ENCODE measurements at places on chromosomes 16 and 17. TPM values are rescaled to one million over a fixed set of nuclear protein-coding genes. Genes with fewer than 3 reads are reported as not detected.

- no peaks in the 10 kb centered on the region for H3K36me3 ChIP-seq
- no peak for DNase-seq
- H3K27ac ChIP-seq = no peak overlapping the region
- no peaks in the 10 kb centered on the region for H3K4me1 ChIP-seq
These were observed 59.0 kb downstream of the MSI2 start for GRCh38 chr17:57315061-57316015.

GRCh38 chr16:70758786-70759185 is 42.2 kb downstream of the VAC14 start:
- peaks cover 1% of the 10 kb centered on the region for H3K4me1 ChIP-seq
- no peaks in the 10 kb centered on the region for H3K27me3 ChIP-seq

DNA sequence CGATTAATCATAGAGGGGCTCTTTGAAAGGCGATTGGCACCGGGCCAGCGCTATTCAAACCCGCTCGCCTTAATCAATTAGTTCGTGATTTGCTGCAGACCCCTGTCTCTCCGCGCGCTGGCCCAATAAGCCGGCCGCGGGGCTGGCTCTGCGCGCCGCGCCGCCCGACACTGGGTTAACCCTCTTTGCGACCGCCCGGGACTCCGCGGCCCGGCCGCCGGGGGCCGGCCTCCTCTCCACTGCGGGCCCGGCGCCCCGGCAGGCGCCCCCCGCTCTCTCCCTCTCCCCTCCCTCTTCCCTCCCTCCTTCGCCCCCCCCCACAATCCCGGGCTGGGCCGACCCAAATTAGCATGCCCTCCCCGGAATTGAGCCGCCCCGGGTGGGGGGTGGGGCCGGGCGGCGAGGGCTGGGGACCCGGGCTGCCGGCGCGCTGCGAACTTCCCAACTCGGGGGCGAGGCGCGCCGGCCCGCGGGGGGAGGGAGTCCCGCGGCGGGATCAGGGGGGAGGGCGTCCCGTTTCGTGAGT is 428 bp upstream of the SALL1 start:
- peaks cover 12% of the 10 kb centered on the region for H3K27me3 ChIP-seq
- H3K4me1 ChIP-seq = peaks cover 42% of the 10 kb centered on the region
- H3K36me3 ChIP-seq = no peaks in the 10 kb centered on the region
- H3K27ac ChIP-seq = no peak overlapping the region

GRCh38 chr16:23031508-23032098 is 117.6 kb downstream of the USP31 start:
- no peak overlapping the region for H3K27ac ChIP-seq
- no peaks in the 10 kb centered on the region for H3K36me3 ChIP-seq
- no peak overlapping the region for H3K4me3 ChIP-seq
- H3K27me3 ChIP-seq = no peaks in the 10 kb centered on the region

DNA sequence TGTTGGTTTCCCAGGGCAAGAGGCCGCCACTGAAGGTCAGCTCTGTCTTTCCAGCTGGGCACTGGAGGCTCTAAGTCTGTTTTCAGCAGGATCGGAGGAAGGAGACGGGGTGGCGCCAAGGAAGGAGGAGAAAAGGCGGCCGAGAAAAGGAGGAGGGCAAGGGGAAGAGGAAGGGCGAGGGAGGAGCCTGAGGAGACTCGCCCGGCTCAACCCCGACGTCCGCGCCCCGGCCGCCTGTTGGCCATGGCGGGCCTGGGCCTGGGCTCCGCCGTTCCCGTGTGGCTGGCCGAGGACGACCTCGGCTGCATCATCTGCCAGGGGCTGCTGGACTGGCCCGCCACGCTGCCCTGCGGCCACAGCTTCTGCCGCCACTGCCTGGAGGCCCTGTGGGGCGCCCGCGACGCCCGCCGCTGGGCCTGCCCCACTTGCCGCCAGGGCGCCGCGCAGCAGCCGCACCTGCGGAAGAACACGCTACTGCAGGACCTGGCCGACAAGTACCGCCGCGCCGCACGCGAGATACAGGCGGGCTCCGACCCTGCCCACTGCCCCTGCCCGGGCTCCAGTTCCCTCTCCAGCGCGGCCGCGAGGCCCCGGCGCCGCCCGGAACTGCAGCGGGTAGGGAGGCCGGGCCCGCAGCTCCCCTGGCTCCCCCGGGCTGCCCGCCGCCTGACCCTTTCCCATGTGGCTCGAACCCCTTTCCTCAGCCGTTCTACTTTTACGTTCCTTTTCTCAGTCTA is at the start of gene RNF135:
RNF135 (plus strand) TSS at position 209 of the 737 bp plus-strand sequence; CDS start at position 244, 35 bp downstream.
- H3K4me1 ChIP-seq = peaks cover 23% of the 10 kb centered on the region
- peak within 1 kb of the TSS; percentile 89 for H3K4me3 ChIP-seq
- DNase-seq = peak; percentile 89
- no peaks in the 10 kb centered on the region for H3K27me3 ChIP-seq
- no peaks in the 10 kb centered on the region for H3K36me3 ChIP-seq
- H3K27ac ChIP-seq = peak within 1 kb of the TSS; percentile 97

- no peak for DNase-seq
- H3K36me3 ChIP-seq = no peaks in the 10 kb centered on the region
- no peak overlapping the region for H3K4me3 ChIP-seq
- peaks cover 10% of the 10 kb centered on the region for H3K4me1 ChIP-seq
- no peaks in the 10 kb centered on the region for H3K27me3 ChIP-seq
- H3K27ac ChIP-seq = peak overlapping the region; percentile 80
These were observed 630 bp downstream of the MILR1 start for GRCh38 chr17:64449545-64449944.

DNA sequence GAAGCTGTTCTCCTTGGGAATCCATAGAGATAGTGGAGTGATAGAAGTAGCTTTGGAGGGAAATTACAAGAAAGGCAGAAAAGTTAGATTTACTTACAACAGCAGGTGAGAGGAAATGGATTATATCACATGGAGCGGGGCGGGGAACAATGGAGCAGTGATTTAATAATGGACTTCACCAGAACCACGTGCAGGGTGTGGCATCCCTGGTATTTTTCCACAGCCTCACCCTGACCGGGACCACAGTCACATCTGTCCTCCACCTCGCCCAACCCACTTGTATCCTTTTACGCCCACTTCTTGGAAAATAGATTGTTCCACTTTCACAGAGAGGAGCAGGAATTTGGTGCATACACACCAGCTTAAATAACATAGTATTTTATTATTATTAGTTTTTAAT is 15.9 kb upstream of the CYB5B start:
- no peak for DNase-seq
- H3K36me3 ChIP-seq = no peaks in the 10 kb centered on the region
- peaks cover 3% of the 10 kb centered on the region for H3K4me1 ChIP-seq
- no peak overlapping the region for H3K27ac ChIP-seq
- no peaks in the 10 kb centered on the region for H3K27me3 ChIP-seq

DNA sequence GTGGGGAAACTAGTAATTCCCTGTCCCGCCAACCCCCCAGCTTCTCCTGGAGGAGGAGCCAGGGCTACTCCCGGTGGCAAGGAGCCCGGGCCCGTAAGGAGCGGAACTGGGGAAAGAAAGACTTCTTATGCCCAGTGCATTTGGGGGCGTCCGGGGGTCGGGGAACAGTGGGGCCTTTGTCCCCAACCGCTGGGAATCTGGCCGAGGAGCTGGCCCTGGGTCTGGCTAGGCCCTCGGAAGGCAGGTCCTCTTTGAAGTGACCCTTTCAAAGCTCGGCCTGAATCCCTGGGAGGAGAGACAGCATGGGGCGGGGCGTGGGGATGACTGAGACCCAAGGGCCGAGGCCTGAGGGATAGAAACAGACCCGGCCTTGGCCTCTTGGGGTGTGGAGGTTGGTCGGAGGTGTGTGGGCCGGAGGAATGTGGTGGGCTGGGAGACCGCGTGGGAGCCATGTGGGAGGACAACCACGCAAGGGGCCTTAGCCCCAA is 6.0 kb downstream of the ARHGAP23 start:
- DNase-seq = no peak
- H3K36me3 ChIP-seq = no peaks in the 10 kb centered on the region
- H3K4me1 ChIP-seq = peaks cover 14% of the 10 kb centered on the region
- no peak overlapping the region for H3K4me3 ChIP-seq

The GCSH gene
- total RNA-seq = 11.2 TPM

The STX1B gene
- 0.44 TPM for total RNA-seq

All from upper lobe of left lung (tissue), 6 donors.